H1 (cell line): ENCODE measurements at places on chromosomes 16 and 17. TPM values are rescaled to one million over a fixed set of nuclear protein-coding genes. Genes with fewer than 3 reads are reported as not detected.
A peak's percentile ranks its signal among the peaks of the same experiment; 100 is the strongest.

- DNase-seq: peak; percentile 95
- H3K36me3 ChIP-seq: no peaks in the 10 kb centered on the region
- no peaks in the 10 kb centered on the region for H3K4me1 ChIP-seq
- no peak overlapping the region for H3K27ac ChIP-seq
- no peak overlapping the region for H3K4me3 ChIP-seq
Measured at GRCh38 chr17:46822388-46822921, 4.0 kb upstream of the WNT3 start.

DNA sequence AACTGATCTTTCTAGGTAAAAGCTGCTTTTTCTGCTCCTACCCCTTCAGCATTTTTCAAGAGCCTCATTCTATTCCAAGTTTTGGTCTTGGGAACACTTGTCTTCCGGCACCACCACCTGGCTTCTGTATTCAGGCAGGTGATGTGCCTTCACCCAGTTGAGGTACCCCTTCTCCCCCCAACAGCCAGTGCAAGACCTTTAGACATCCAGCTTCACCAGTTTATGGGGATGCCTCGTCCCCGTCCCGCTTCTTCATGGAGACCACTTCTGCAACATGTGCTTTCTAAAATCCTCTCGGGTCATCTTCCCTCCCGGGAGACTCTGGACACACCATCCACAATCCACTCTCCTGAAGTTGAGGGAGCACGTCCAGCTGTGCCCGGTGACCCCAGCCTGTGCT is 69.9 kb downstream of the SRCIN1 start:
- no peak overlapping the region for H3K27ac ChIP-seq
- no peaks in the 10 kb centered on the region for H3K36me3 ChIP-seq
- no peak for DNase-seq
- H3K4me1 ChIP-seq: peaks cover 1% of the 10 kb centered on the region
- no peaks in the 10 kb centered on the region for H3K27me3 ChIP-seq

DNA sequence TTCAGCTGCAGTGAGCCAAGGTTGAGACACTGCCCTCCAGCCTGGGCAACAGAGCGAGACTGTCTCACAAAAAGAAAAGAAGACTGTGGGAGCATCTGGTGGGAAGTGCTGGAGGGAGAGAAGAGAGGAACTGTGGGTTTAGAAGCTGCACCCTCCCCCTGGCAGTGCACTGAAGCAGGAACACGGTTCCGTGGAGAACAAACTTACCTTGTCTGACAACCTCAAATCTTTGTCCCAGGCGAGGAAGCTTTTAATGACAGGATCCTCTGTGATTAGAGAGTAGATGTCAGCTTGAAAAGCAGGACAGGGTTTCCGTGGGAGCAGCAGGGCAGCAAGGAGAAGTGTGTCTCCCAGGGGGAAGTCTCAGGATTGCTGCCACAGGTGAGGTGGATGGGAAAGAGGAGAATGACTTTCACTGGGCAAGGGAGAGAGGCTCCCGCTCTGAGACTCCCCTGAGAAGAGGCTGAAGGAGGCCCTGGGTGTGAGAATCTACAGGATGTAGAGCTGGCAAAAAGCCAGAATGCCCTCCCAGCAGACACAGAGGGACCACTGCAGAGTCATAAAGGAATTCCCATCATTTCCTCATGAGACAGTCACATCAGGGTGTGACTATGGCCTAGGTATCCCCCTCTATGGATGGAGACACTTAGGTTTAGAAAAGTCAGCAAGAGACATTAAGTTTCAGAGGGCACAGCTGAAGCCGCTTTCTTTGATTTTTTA is 22.9 kb downstream of the PRR11 start:
- no peak overlapping the region for H3K27ac ChIP-seq
- no peak for DNase-seq
- H3K4me1 ChIP-seq: no peaks in the 10 kb centered on the region

GRCh38 chr17:386141-386876 is 33.7 kb upstream of the RPH3AL start:
- H3K4me1 ChIP-seq: peaks cover 5% of the 10 kb centered on the region
- peak overlapping the region; percentile 23 for H3K4me3 ChIP-seq
- DNase-seq: peak; percentile 92
- peaks cover 9% of the 10 kb centered on the region for H3K27me3 ChIP-seq
- no peaks in the 10 kb centered on the region for H3K36me3 ChIP-seq

- no peak overlapping the region for H3K27ac ChIP-seq
- H3K36me3 ChIP-seq: no peaks in the 10 kb centered on the region
Measured at GRCh38 chr17:63270610-63271009, 175.5 kb downstream of the CYB561 start.

DNA sequence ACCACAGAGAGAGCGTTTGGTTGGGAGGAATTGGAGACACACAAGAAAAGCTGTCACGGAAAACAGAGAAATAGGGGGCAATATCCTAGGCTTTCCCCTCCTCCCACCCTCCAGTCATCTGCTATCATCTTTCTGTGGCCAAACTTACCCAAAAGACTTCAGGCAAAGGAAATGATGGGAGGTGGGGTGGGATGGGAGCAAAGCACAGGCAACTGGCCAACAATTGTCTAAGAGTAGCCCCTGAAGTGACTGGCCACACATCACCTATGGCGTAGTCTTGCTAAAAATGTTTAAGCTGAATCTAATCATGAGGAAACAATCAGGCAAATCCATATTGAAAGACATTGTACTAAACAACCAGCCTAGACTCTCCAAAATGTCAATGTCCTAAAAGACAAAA is 46.9 kb upstream of the ALOX12 start:
- no peak for DNase-seq
- no peaks in the 10 kb centered on the region for H3K36me3 ChIP-seq
- H3K4me3 ChIP-seq: no peak overlapping the region

GRCh38 chr16:78996790-78997189 is 603.7 kb downstream of the MAF start:
- H3K27me3 ChIP-seq: no peaks in the 10 kb centered on the region
- H3K4me1 ChIP-seq: peaks cover 2% of the 10 kb centered on the region; the same call in 1 of the 2 replicates
- no peak for DNase-seq
- no peak overlapping the region for H3K27ac ChIP-seq

MT3 gene
- not detected in 2 replicates for total RNA-seq

TOM1L2 gene
- total RNA-seq: 3.3 and 3.4 TPM in 2 replicates

MPV17L gene
- 7.3 and 8.2 TPM in 2 replicates for total RNA-seq
